HCT116 (cell line): ENCODE measurements at places on chromosomes 6 and 20. TPM values are rescaled to one million over a fixed set of nuclear protein-coding genes. Genes with fewer than 3 reads are reported as not detected.

DNA sequence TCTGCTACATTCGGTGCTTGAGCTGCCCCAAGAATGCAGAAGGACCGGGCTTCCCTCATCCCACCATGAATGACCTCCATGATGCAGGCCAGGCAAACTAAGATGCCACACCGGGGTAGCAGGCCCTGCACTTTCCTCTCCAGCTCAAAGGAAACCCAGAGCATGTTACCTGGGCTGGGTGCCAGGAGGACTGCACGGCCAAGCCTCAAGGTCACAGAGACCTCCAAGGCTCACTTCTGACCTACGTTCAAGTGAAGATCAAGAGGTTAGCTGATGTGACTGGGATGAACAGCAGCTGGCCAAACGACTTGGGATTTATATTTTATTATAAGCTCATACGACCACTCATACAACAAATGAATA, 501.8 kb downstream of the CD83 start:
- no peak for DNase-seq

DNA sequence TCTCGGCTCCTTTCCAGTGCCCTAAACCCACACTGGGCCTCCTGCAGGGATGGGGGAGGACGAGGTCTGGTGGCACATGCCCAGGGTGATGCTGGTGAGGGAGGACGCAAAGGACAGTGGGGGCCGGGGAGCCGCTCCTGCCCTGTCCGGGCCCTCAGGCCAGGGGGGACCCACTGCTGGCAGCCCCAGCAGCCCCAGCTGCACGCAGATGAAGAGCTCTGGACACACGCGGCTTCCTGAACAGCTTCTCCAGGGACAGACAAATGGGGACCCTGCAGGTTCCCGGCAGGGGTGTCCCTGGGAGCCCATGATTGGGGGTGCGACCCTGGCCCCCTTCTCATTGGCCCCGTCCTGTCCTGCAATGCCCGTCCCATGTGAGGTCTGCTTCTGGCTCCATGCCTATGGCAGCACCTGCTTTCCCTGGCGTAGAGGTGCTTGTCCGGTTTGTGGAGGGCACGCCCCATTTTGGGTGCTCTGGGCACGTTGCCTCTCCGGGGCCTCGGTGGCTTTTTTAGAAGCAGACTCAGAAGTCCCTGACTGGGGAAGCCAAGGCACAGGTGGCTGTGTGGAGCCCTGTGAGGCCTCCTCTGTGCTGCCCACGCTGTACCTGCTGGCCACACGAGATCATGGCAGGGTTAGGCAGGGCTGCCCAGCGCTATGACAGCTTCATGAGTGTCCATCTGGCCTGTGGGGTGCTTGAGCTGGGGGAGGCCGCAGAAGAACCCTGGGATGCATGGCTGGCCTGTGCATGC, 15.4 kb upstream of the TNFRSF6B start:
- DNase-seq: no peak

DNA sequence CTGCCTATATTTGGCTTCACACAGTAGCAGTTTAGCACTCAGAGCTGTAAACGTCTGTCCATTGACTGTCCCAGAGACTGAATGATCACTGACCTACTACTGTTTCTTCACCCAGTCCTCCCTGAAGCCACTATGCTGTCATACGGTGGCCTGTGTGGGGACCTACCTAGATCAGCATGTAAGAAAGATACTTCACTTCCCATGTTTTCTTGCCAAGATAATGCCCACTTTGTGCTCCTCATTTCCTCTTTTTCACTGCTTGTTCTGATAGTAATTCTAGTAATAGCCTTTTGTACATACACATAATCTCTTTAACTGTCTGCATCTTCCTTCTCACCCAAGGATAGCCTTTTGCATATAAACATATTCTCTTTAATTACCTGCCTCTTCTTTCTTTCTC, 109.9 kb upstream of the TIAM2 start:
- DNase-seq: no peak

GRCh38 chr6:136035378-136036070, 184.0 kb downstream of the PDE7B start:
- DNase-seq: no peak

DNA sequence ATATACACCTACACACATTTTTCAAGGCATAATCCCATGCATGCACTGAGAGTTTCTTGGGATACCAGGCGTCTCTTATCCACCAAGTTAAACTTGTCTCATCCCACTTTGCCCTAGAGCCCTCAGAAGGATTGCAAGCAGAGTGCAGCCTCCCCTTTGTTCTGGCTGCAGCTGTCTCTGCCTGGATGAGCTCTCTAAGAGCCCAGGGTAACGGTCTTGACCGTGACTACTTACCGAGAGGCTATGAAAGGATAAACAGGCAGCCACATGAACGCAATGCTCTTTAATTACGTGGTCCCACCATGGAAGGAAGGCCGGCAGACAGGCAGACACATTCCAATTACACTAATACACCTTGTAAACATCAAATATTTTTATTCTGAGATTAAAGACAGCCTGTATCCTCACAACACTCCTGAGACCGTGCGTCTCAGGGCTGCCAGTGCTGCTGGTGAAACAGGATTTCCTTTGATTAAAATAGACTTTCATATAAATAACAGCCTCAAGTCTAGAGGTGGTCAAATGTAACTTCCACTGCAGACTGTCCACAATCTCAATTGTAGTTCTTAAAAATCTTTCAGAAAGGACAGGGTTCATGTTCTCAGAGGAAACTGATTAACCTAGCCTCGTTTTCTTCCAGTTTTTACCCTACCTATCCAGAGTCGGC, 210.0 kb upstream of the PRDM1 start:
- DNase-seq: no peak

DNA sequence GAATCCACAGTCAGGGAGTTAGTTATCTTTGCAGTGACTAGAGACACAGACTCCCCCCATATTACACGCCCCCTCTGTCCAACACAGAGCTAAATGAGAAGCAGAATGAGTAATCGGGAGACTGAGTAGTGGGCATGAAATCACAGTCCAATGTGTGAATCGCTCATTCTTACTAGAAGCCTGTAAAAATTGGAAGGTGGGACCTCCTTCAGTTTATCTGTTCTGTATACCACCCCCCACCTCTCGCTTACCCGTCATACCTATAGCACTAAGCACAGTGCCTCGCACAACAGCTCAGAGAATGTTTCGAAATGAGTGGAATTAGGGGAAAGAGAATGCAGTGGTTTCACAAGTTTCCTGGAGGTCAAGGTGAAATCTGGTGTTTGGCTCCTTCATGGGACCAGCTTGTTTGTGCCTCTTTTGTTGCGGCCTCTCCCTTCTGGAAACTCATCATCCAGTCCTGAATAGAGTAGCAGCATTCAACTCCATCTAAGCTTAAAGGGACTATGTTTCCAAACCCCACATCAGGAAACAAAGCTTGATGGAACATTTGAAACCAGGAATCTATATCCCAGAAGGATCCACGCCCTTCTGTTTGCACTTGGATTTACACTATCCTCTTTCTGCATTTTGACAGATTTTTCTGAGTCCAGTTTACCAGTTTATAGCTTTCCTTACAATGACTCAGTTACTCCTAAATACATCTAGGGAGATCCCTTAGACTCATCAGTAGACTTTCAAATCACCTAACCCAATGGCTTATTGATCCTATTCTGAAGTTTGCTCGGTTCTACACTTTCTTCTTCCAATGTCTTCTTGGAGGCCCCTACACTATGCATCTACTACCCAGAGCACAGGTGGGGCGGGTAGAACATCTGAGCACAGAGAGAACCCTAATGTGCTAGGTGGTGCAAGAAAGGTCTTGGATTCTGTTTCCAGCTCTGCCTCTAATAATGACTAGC, 59.2 kb upstream of the PIM1 start:
- no peak for DNase-seq

DNA sequence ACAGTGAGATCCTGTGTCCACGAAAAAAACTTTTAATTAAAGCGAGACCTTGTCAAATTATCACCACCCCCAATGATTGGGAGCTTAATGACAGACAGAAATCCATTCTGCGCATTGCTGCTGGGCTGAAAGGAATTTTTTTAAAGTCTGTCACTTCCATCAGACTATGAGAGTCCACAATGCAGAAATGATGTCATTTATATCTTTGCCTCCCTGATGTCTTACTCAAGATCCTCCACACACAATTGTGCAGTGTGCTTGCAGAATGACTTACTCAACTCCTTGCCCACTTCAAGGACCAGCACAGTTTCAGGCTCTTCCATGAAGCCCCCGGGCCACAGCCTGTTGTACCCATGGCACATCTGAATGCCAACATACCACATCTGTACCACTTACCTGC, 41.0 kb downstream of the GPLD1 start:
- no peak for DNase-seq

- no peak for DNase-seq
Measured at GRCh38 chr6:63565058-63565726, 7.1 kb upstream of the LOC128125822 start.

The MLIP gene
- 0.59 TPM for total RNA-seq
